MV-4-11 (cell line): ENCODE measurements at places on chromosomes 12 and 14.
A peak's percentile ranks its signal among the peaks of the same experiment; 100 is the strongest.

- DNase-seq, result no peak
Observed at GRCh38 chr14:63045234-63045611, at the start of gene KCNH5. TSS of gene KCNH5 (minus strand) at chr14:63045458. CDS start at chr14:63045186, 272 bp downstream.

DNA sequence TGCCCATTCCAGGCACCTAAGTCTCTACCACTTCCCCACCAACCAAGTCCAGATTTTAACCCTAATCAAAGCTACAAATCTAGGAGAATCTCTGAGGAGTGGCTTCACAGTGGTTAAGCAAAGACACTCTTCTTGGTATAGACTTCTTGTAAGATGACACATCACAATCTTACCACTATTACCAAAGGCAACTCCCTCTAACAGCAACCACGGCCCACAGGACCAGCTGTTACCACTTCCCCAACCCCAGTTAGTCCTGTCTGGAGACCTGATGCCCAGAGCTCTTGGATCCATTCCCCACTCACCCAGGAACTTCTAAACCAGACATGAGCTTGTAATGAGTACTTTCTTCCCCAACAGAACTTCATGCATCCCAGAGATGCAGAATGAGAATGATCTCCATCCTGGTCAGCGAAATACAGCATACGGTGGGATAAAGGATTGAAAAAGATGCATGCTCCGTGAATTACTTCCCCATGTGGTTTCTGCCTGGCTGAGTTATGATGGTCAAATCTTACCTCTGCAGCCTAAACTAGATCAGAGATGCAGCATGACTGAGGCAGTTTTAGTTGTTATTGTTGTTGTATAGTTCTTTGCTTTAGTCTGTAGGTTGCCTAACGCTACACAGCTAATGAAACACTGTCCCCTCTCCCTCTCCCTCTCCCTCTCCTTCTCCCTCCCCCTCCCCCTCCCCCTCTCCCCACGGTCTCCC is 87.7 kb upstream of the FOXN3 start:
- peak; percentile 97 for DNase-seq

DNA sequence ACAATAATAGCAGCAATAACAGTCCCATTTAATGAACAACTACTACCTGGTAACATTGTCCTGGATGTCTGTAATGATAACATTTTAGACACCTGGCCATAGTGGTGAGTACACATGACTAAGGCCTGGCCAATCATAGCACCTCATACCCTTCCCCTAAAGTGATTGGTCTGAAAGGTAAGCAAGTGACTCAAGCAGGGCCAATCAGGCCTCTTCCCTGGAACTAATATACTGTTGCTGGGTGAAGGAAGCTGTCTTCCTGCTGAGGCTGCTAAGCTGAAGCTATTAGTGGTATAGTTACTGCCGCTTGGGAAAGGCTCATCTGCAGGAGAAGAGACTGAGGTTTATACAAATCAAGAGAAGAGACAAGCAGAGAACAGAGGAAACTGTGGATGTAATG is 18.7 kb upstream of the NOS1 start:
- no peak for DNase-seq

DNA sequence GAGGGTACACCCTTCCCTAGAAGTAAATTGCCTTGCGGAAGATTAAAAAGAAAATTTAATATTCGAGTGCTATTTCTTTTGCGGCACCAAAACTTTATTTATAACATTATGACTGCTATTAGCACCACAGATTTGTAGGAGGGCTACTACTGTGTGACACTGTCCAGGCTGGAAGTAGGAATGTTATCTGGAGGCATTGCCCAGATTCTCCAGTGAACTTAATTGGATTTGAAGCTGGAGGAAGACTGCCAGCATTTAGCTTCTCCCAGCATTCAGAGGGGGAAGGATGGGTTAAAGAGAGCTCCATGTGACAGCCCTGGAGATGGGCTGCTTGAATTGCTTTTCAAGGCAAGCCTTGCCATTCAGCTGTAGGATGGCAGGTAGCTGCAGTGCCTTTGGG is 107.0 kb upstream of the RBM19 start:
- no peak for DNase-seq

- DNase-seq, result no peak
Observed at GRCh38 chr12:5220835-5221234, 177.2 kb downstream of the KCNA5 start.

DNA sequence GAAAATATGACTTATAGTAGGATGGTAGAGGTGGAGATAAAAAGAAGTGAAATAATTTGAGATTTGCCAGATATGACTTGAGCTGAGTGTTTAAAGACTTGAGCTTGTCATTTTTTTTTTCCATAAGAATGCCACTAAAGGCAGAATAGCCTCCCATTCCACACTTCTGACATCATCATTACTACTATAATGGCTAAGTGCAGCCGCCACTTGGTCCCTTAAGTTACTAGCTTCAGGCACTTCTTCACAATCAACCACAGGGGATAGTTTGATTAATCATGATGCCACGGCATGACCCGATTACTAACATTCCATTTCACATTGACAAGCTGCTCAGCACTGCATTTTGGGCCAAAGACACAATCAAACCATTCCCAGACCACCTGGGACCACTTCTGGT is 127.9 kb downstream of the EFCAB11 start:
- DNase-seq, result no peak

GRCh38 chr12:39331539-39332261 is 111.2 kb downstream of the KIF21A start:
- DNase-seq, result no peak
